AG08395 (cell line): ENCODE measurements at places on chromosomes 13 and 19.

DNA sequence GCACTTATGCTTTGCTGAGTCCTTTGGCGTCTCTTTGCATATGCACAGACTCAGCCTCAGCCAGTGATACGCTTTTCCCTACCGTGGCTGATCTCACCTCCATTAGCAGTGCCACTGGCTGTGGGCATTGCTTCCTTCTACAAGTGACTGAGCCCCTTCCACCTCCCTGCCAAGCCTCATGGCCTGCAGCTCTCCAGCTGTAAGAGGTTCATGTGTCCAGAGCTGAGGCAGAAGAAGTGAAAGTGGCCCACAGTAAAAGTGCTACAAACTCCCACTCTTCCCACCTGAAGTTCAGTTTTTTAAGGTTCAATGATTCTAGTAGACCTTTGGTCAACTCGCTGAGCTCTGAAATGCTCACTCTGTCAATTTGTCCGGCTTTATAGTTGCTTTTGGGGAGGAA, 44.7 kb downstream of the SMARCA4 start:
- no peak for DNase-seq

GRCh38 chr13:42985312-42986175, 6.5 kb downstream of the EPSTI1 start:
- DNase-seq, result no peak

DNA sequence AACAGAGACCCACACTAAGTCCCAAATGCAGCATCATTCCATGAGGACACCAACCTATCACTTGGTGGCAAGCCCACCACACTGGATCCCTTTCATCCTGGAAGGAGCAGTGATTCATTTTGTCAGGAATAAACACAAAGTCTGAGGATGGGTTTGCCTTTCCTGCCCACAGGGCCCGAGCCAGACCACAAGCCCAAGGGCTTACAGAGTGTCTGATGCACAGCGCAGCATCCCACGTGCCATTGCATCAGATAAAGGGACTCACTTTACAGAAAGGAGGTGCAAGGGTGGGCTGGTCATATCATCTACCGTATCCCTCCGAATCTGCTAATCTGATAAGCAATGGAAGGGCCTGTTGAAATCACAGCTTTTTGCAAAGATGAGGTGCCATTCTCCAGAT, 12.2 kb upstream of the KCTD15 start:
- no peak for DNase-seq

DNA sequence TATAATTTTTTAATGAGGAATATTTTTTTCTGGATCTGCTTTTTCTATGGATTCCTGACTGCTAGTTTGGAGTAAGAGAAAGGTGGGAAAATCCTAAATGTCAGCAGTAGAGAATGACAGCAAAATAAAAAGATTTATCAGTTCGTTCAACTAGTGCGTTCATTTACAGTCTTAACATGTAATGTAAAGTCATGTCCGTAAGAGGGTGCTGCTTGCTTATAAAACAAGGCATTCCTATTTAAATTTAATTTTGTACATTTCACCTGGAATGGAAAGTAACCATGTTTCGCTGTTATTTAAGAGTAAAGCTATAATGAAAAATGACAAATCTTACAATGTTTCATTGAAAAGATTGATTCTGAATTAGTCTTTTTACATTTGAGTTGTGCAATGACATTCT, 76.6 kb downstream of the ZMYM2 start:
- DNase-seq, result no peak

DNA sequence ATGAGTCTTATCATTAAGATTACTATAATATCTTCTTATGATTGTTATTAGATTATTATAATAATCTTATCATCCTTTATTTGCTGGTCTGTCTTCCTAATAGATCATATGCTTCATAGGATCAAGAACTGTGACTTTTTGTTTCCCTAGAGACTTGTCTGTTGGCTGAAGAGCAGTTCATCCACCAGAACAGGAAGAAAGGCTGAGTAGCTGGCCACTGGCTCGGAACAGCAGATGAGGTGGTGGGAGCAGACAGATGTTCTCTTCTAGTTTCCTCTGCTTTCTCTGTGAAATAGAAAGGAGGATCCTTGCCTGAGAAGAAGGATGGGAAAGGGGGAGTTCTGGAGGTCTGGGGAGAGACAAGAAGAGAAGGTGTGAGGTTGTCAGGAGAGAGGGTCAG, 120.0 kb downstream of the CCNA1 start:
- DNase-seq, result no peak

DNA sequence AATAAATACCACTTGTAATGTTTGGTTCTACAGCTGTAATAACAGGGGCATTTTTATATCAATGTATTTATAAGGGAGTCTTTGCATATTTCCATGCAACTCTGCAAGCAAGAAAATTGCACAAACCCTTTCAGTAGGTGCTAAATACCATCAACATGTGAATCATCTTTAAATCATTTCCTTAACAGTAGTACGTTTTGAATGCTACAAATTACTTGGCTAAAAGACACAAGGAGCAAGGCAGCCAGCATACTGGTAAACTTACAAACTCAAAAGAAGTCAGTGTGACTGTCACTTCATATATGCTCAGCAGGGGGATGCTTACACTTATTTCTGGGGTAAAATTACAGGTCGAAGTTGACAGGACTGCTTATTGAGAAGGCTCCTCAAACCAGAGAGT, 402.4 kb downstream of the EFNB2 start:
- peak; percentile 44 for DNase-seq

GRCh38 chr13:37209621-37210580, 104.4 kb upstream of the CSNK1A1L start:
- peak; percentile 37 for DNase-seq

DNA sequence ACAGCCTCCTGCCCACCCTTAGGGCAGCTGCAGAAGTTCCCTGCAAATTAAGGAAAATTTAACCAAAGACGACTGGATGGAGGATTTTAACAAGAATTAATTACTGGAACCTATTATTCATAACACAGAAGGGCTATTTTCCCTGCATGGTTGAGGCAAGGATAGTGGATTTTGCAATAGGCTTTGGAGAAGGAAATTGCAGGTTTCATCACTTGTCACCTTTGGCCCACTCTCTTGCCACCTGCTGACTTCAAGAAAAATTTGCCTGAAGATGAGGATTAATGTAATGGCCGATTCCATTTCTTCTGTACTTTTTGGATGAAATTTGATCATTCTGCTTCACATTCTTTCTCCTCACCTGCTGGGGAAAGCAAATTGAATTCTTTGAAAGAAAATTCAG, 261.7 kb downstream of the FGF9 start:
- no peak for DNase-seq

- DNase-seq, result no peak
These were observed 123.7 kb upstream of the WASF3 start for GRCh38 chr13:26433776-26434175.

- DNase-seq, result no peak
These were observed 758 bp upstream of the ZNF888 start for GRCh38 chr19:52923778-52924593.

DNA sequence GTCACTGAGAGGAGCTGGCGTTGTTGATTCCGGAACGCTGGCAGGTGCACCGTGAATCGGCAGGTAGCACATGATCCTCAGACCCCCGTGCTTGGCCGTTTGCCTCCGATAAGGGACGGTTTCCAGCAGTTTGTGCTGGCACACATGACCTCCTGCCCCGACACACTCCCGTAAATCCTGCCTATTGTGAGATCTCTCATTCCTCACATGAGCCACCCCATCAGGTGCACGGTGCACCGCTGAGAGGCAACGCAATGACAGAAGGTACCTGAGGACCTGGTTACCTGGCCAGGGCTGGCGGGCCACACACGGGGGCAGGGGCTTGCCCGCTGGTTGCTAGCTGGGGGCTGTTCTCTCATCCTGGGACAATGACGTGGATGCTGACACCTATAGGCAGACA, 2.1 kb upstream of the ADPRHL1 start:
- DNase-seq, result no peak

GRCh38 chr19:45497791-45498190, 452 bp upstream of the PPM1N start:
- DNase-seq, result no peak

- no peak for DNase-seq
These were observed 36.5 kb downstream of the GTF2F2 start for GRCh38 chr13:45156565-45157361.

DNA sequence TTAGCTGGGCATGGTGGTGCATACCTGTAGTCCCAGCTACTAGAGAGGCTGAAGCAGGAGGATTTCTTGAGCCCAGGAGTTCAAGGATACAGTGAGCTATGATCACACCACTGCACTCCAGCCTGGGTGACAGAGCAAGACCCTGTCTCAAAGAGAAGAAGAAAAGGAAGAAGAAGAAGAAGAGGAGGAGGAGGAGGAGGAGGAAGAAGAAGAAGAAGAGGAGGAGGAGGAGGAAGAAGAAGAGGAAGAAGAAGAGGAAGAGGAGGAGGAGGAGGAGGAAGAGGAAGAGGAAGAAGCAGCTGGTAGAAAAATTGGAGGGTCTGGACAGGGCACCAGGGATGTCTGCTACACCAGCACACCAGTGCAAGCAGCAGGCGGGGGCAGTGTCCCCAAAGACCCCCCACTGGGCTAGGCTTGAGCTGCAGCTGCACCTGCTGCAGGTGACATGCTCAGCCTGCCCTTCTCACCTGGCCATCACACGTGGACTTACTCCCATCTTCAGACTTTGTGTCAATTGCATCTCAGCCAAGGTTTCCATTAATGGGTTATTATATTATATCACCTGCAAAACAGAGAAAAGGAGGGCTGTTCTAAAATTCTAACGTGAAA, 180.9 kb upstream of the ZNF507 start:
- no peak for DNase-seq

DNA sequence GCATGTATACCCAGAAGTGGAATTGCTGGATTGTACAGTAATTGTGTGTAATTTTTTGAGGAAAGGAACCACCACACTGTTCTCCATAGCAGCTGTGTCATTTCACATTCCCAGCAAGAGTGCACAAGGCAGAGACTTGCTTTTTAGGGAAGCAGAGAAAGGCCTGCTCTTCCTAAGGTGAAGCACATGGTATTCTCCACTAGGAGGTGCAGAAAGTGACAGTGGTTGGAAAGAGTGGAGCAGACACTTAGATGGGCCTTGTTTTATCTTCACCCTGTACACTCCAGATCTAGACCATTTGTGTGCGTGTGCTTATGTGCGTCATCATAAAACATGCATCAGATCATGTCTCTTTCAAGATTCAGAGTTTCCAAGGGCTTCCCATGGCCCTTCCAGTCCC, 35.0 kb downstream of the FAM124A start:
- DNase-seq, result no peak

DNA sequence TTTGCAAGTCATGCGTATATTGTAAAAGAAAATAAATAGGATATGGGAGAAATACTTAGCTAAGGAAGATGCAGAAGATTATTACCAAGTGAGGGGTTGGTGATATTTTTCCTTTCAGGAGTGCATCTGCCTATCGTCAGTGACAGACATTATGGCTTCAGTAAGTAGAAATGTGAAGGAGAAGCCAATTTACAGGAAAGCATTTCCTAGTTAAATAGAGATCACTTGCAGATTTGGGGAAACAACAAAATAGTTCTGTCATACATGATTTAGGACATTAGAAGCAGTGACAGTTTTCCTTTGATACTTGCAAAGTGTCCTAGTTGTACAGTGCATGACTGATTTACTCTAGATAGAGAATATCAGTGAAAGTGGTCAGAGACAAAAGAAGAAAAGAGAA, 747.8 kb upstream of the KLHL1 start:
- no peak for DNase-seq

GRCh38 chr13:21583478-21583877, 20.5 kb downstream of the MICU2 start:
- peak; percentile 14 for DNase-seq

DNA sequence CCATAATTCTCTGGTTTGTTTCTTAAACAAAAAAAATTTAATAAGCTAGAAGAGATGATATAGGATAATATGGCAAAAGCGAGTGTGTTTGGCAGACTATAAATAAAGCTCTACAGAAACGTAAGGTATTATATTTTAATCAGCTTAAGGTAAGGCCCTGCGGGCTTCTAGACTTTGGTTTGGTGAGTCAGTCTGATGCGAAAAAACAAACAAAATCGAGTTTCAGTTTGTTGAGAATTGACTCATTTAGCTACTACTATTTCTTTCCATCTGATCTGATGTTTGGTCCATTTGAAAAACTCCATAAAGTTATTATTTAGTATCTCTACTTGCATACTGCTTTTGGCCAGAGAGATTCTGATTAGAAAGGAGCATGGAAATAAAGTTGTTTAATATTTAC, 138.0 kb downstream of the MIPEP start:
- DNase-seq, result no peak

GRCh38 chr19:19550485-19550929, 12.4 kb downstream of the CILP2 start:
- peak; percentile 40 for DNase-seq

- DNase-seq, result peak; percentile 98
These were observed at the start of gene LAMP1 for GRCh38 chr13:113296823-113297369. Gene LAMP1, plus strand, starts transcription at chr13:113297239. Its CDS starts 196 bp downstream, at chr13:113297435.

- no peak for DNase-seq
These were observed 26.7 kb downstream of the WDR62 start for GRCh38 chr19:36081385-36081784.

DNA sequence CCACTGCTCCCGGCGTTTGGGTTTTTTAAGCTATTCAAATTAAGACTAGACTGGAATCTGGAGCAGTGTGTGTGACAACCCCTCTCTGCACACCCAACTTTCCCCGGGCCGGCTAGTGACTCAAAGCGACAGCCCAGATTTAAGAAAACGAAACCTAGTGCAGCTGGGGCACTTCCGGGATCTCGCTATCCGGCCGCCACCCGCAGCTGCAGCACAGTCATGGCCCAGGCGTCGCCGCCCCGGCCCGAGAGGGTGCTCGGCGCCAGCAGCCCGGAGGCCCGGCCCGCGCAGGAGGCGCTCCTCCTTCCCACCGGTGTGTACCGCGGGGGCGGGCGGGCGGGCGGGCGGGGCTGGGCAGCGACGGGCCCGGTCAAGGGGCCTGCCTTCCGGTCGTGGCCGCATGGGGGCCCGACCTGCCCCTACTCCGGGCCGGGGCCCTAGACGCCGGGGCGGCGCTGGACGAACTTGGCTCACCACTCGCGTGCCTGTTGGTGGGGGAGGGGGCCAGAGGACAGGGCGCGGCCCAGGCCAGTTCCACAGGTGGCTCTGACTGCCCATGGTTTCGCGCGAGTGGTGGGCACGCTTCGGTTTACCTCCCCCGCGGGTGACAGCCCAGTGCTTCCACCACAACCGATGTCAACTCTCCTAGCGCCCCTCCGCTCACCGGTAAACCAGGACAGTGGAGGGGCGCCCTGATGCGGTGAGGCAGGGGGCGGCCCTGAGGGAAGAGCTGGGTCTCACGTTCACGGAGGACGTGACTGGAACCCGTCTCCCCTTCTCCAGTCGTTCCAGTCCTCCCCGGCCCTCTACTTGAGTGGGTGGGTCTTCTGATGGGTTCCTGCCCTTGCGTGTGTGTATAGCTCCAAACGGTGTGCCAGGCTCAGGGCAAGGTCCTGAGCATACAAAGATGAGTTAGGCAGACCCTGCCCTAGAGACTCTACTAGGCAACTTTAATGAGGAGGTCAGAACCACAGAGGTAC, at the start of gene PHF11:
PHF11 (plus strand) TSS at position 171 of the 980 bp plus-strand sequence; CDS start at position 220, 49 bp downstream.
- peak; percentile 76 for DNase-seq

DNA sequence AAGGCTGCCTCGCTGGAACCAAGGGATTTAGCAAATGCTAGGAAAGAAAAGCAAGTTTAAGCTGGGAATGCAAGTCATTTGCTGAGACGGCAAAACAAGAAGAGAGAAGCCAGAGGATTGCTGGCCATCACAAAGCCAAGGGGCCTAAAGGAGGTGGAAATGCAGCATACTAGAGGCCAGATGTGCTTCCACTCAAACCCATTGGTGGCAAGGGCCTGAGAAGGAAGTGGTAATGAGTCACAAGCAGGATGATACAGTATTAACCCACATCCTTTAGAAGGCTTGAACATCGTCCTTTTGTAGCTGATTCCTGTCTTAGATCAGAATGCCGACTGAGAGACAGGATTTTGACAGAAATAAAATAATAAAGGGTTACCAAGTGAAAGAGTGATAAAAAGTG, 68.2 kb downstream of the ITGBL1 start:
- peak; percentile 60 for DNase-seq

- DNase-seq, result peak; percentile 79
These were observed 2.0 kb downstream of the GJB2 start for GRCh38 chr13:20190481-20191310.
